ENCODE measurements at places on chromosomes 2 and 18. TPM values are rescaled to one million over a fixed set of nuclear protein-coding genes. Genes with fewer than 3 reads are reported as not detected.
A peak's percentile ranks its signal among the peaks of the same experiment; 100 is the strongest.

DNA sequence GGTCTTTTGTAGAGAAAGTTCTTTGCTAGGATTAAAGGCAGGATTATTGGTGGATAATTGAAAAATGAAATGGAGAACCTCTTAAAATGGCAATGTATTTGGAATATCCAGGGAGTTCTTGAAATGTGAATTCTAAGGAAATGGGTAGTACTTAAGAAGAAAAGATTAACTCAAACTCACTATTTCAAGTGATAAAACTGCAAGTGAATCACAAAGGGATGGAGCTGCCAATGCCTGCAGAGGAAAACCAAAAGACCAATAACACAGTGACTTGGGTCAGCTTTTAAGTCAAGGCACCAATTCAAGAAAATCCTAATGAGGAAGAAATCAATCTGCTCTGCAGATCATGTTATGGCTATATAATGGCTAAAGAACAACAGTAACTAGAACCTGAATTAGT, 67.6 kb upstream of the ETAA1 start:
- no peak for DNase-seq

DNA sequence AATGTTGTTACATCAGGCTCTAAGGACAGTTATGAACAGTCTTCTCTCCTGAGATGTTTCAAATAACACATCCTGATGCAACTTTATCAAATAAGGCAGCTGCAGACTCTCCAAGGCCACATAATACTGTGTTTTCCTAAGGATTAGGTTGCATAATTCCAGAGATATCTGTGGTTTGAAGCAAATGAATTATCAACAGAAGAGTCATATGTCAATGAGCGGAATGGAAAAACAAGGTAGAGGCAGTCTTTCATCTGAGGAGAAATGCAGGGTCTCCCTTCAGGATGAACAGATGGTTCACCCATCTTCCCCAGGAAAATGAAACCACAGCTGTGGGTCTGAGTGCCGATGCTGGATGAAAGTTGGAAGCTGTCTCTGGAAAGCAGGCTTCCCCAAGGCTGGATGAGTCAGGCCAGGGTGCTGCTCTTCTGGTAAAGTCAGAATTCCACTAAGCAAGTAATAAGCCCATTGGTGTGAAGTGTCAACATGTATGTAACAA, 22.2 kb downstream of the LYG1 start:
- no peak for DNase-seq

DNA sequence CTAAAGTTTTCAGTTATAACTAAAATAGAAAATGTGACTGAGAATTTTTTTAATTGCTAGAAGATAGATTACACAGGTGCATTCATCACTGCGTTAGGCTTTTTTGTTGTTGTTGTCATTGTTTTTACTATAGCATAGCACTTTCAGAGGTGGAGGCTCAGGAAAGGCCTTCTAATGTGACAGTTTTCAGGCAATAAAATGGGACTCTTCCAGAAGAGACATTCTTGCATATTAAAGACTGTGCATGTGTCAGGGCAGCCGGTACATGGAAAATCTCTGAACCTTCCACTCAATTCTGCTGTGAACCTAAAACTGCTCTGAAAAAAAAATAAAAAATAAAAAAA, 175.2 kb downstream of the METTL4 start:
- no peak for DNase-seq

- DNase-seq, result no peak
Measured at GRCh38 chr2:130846686-130847375, 10.1 kb downstream of the ARHGEF4 start.

Gene SULT1C4
- total RNA-seq, result 2.7 TPM

DNA sequence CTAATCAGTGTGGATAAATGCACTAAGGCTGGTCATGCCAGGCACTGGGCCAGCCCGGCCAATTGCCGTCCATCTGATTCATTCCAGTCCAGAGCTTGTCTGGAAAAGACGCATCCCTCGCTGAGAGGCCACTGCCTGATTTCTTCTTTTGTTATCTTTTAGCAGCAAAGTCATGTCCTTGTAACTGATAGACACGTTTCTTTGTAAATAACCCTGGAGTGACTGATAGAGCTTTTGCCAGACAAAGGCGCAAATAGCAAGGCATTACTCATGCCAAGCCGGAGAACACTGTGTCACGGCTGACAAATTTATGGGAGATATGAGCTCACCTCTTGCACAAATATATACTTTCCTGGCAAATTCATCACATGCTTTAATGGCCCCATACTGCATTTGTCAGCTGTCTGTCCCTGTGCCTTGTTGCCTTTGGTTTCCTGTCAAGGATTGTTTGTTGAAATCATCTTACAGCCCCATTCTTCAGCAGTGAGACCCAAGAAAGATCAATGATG, 164.4 kb downstream of the ETAA1 start:
- peak; percentile 62 for DNase-seq

Gene SCYGR4
- total RNA-seq, result not detected

DNA sequence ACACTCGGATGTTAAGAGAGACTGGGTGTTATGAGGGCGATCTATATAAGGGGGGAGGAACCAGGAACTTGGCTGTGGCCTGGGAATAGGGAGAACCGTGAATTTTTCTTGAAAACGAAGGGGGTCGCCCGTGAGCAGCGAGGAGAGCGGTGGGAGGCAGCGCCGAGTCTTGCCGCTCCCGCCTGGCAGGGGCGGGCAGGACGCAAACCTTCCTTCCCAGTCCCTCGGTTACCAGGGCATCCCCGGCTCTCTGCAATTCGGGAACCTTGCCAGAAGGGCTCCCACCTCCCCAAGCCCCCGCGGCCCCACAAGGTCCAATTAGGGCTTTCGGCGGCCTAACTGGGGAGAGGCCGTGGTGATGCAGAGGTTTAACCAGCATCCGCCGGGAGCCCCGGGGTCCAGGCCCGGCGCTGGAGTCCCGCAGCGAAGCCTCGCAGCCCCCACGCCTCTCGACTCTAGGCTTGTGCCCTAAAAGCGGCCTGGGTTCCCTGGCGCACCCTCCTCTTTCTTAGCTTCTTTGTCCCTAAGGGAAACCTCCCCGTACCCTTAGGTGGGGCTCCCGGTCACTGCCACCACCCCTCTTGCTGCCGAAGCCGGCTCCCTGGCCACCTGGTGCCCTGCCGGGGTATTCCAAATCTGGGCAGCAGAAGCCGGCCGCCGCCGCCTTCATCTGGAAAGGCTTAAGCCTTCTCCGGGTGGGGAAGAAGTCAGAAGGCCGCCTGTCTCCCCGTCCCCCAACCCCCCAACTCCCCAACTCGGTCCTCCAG, 680 bp upstream of the FHOD3 start:
- peak; percentile 60 for DNase-seq

DNA sequence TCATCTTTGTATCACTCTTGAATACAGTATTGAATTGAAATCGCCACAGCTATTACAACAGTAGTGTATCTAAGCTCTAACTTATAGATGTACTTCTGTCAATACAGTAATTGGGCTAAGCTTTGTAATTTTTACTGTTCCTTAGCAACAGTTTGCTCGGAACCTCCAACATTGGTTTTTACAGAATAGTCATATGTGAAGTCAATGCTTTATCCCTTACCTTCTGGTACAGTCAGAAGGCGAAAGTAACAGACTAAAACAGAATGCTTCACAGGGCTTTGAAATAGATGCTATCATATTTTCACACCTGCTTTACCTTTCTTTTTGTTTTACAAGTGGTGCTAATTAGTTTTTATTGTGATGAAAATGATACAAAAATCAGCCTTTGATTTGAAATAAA, 46.9 kb upstream of the CYP20A1 start:
- DNase-seq, result no peak

- no peak for DNase-seq
Measured at GRCh38 chr2:233048569-233049193, 11.5 kb upstream of the INPP5D start.

Gene AOX1
- 3.6 TPM for total RNA-seq

All from left ventricle myocardium inferior (tissue), 1 donor.